DMS 273 treated with DMSO at 0.1 percent for 48 hours (cell line): ENCODE measurements at places on chromosomes 16 and 17.

DNA sequence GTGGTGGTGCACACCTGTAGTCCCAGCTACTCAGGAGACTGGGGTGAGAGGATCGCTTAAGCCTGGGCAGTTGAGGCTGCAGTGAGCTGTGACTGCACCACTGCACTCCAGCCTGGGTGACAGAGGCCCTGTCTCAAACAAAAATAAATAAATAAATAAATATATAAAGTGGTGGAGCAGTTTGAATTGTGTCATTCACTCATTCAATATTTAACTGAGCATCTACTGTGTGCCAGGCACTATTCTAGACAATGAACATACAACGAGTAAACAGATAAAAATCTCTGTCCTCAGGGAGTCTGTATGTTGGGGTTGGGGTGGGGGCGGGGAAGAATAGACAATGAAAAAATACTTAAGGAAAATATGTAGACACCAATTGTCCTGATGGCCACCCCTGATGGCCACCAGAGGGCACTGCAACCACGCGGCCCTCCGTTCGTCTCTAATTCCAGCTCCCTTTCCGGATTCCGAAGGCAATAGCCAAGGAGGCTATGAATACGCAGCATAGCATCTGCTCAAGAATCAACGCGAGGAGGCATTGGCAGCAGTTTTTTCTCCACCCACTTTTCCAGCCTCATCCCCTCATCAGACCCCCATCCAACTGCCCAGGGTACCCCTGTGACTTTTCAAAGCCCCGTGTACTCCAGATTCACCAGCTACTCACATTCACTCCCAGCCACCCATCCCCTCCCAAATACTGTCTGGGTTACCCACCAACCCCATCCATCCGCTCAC, 21.4 kb downstream of the QPRT start:
- DNase-seq: peak; percentile 41

- DNase-seq: no peak
Observed at GRCh38 chr16:77450790-77451487, 16.1 kb upstream of the ADAMTS18 start.

GRCh38 chr17:45895304-45895968, 1.1 kb downstream of the MAPT start:
- DNase-seq: no peak

GRCh38 chr16:58057121-58057520, 31.6 kb downstream of the MMP15 start:
- no peak for DNase-seq

GRCh38 chr17:27552276-27552732, 78.7 kb upstream of the LGALS9 start:
- no peak for DNase-seq

GRCh38 chr16:85383836-85384832, 229.0 kb upstream of the GSE1 start:
- DNase-seq: no peak
